Stimulated activated CD4-positive, alpha-beta T cell treated with anti-CD3 and anti-CD28 coated beads, Interleukin-1b, Interleukin-23, amount 100 ng/mL, for 24 hours (primary cell): ENCODE measurements at places on chromosomes 3 and 15.

GRCh38 chr3:43609406-43609805, 12.4 kb downstream of the ANO10 start:
- DNase-seq = no peak

DNA sequence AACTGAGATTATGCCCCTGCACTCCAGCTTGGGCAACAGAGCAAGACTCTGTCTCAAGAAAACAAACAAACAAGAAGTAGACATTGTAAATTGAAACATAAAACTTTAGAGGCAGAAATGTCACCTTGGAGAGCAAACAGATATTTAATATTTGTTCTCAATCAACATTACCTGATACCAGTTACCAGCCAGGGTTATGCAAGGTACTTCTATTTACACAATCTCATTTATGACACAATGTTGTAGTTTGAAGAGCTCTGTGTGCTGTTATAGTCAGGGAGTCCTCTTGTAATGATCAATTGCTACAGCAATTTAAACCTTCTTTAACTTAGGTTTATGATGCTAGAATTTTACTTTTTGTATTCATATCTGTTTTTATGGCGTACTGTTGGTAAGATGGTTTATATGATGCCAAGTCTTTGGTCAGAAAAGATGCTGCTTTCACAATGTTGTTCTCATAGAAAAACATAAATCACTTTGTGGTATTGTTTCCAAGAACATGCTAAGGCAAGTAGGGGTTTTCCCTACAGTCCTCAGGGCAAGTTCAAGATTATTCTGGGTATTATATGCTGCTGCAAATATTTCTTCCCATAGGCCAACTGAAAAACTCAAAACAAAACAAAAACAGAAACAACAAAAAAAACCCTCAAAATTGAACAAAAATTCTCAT, 173.5 kb downstream of the TNIK start:
- DNase-seq = no peak

GRCh38 chr15:67563092-67563491, 20.6 kb downstream of the MAP2K5 start:
- no peak for DNase-seq

DNA sequence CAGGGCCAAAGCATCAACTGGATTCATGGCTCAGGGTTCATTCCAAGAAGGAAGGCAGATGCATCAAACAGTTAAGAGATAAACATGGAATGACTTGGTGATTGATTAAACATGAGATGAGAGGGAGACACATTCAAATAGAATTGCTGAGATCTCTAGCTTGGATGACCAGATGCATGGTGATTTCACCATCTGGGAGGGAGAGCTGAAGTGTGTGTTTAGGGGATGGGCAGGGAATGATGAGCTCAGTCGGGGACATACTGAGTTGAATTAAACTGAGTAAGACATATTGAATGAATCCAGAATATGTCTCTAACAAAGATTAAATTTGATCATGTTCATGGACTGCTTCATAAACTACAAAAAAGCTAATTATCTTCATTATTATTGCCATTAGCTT, 35.5 kb downstream of the CADPS start:
- DNase-seq = no peak

DNA sequence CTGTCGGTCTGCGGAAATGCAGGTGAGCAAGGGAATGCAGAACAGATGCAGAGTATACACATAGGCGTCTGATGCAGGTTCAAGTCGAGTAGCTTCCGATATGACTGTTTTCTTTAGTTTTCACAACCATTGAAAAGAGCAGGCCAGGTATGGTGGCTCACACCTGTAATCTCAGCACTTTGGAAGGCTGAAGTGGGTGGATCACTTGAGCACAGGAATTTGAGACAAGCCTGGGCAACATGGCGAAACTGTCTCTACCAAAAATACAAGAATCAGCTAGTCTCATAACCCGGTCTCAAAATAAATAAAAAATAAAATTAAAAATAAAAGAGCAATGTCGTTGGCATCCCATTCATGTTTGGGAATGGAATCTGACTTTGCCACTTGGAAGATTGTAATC, 101.5 kb downstream of the PTPRG start:
- DNase-seq = no peak

DNA sequence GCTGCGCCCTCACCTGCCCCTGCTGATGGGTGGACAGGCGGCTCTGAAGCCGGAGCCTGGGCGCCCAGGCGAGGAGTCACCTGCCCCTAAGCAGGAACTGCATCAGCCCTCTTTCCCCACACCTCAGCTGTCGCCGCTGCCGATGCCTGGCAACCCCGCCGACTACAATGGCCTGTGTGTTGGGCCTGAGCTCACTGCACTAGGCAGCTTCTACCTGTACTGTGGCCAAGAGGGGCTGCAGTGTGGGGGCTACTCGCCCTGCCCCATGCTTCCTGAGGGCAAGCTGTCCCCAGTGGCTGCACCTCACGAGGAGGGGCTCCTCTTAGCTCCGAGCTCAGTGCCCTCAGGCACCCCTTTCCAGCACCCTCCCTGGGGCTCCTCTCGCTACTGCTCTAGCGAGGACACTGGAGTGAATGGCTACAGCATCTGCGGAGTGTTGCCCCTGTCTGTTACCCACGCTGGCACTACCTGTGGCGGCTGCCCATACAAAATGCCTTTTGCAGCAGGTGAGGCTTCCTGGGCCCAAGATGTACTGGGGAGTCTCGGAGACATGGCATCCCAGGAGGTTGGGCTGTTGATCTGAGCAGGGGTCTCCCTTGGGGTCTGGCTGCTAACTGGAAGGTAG, 11.3 kb upstream of the CHST14 start:
- no peak for DNase-seq

GRCh38 chr15:101320501-101321052, 25.5 kb upstream of the SNRPA1 start:
- DNase-seq = no peak

- no peak for DNase-seq
These were observed 542 bp upstream of the MEIS2 start for GRCh38 chr15:37100966-37101215.

DNA sequence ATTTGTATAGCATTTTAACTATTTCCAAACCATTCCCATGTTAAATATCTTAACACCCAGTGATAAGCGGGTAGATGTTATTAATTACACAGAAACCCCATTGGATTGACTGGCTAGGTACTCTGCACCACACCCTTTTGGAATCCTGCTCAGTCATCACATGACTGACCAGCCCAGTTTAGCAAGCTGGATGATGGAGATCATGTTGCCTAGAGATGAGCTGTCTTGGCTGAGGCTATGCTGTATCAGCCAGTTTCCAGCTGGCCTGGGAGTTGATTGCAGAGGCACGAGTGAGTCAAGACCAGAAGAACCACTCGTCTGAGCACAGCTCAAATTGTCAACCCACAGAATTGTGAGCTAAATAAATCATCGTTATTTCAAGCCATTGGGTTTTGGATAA, 124.6 kb downstream of the ZNF621 start:
- DNase-seq = no peak

DNA sequence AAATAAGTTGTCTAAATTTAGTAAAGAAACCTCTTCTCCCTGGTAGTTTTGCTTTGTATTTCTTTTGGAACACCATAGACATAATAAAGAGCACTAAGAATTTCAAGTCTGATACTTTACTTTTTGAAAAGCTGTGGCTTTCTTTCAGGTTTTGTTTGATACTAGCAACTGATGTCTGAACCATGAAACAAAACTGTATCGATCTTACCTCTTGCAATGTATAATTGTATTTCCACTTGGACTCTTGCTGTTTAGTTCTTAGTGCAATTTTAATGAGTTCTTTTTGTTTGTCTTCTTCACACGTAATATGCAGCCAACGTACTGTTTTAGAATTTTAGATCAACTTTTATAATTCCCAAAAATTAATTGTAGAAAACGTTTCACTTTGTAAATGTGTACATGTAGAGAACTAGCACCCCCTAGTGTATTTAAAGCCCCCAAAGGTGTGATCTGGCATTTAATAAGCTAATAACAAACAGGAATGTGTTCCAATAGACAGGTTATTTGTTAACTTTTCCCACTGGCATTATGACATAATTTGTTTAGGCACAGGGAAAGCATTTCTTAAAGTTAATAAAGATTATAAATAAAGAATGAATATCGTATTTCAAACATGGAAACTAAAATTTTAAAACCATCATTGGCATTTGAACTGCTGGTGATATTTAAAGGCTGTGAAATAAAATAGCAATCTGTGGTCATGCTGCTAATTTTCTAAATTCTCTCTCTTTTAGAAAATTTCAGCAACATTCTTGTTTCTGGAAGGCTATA, 289.1 kb upstream of the DNAJC19 start:
- DNase-seq = no peak

DNA sequence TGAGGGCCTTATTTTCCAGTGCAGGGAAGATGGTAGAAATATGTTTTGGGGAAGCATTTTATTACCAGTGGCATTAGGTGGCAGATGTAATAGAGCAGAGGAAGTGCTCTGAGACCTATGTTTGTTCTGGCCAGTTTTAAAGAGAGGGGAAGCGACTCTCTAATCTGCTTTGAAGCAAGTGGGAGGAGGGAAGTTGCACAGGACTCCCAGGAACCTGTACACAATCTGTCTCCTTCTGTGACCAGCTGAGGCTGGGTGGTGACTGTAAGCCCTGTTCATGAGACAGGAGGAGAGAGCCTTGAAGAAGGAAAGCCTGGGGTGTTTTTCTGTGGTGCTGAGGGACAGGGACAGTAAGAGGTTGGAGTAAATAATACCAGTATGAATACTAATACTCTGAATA, 60.5 kb downstream of the LPP start:
- DNase-seq = no peak

DNA sequence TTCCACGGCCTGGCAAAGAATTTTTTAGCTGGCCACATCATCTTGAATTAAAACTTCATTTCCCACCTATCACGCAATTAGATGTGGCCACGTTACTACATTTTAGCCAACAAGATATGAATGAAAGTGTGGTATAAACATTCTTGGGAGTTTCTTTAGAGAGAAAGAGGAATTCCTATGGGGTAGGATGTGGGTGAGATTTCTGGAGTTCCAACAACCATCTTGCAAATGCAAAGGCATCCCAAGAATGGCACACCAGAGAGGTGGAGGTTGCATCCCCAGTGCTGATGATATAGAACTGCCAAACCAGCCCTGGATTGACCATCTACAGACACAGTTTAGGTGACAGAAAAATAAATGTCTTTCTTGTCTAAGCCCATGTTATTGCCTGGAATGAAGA, 66.3 kb upstream of the AKAP13 start:
- DNase-seq = no peak

DNA sequence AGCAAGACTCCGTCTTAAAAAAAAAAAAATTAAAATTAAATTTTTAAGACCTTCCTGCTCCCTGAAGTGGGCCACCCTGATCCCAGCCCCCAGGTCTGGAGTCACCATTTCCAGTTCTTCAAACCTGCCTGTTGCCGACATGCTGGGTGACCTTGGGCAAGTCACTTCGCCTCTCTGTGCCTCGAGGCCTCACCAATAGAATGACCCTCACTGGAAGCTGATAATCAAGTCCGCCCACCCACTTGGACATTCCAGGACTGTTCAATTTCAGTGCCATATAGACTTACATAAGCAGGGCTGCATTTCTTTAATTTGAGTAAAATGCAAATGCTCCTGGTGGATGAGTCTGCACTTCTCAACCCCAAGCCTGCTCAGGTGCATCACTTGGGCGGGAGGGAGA, 39.3 kb upstream of the FURIN start:
- no peak for DNase-seq

DNA sequence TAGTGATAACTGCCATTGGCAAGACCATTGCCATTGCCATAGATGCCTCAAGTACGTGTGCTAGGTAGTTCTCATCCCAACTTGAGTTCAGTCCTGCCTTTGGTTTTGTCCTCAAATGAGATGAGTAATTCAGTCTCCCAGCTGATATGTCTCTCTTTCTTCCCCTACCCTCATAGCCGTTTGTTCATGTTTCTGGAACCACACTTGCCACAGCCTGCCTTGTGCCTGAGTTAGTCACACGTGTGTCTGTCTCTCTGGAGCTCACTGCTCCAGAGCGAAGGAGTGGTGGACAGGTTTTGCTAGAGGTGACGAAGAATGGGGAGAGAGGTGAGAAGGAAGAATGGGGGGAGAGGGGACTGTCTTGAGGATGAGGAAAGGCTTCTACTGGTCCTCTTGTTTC, 88.0 kb upstream of the IGF1R start:
- no peak for DNase-seq

DNA sequence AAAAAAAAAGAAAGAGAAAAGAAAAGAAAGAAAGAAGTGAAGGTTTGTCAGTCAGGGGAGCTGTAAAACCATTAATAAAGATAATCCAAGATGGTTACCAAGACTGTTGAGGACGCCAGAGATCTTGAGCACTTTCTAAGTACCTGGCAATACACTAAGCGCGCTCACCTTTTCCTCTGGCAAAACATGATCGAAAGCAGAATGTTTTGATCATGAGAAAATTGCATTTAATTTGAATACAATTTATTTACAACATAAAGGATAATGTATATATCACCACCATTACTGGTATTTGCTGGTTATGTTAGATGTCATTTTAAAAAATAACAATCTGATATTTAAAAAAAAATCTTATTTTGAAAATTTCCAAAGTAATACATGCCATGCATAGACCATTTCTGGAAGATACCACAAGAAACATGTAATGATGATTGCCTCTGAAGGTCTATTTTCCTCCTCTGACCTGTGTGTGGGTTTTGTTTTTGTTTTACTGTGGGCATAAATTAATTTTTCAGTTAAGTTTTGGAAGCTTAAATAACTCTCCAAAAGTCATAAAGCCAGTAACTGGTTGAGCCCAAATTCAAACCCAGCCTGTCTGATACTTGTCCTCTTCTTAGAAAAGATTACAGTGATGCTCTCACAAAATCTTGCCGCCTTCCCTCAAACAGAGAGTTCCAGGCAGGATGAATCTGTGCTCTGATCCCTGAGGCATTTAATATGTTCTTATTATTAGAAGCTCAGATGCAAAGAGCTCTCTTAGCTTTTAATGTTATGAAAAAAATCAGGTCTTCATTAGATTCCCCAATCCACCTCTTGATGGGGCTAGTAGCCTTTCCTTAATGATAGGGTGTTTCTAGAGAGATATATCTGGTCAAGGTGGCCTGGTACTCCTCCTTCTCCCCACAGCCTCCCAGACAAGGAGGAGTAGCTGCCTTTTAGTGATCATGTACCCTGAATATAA, 2.0 kb downstream of the B2M start:
- DNase-seq = no peak

DNA sequence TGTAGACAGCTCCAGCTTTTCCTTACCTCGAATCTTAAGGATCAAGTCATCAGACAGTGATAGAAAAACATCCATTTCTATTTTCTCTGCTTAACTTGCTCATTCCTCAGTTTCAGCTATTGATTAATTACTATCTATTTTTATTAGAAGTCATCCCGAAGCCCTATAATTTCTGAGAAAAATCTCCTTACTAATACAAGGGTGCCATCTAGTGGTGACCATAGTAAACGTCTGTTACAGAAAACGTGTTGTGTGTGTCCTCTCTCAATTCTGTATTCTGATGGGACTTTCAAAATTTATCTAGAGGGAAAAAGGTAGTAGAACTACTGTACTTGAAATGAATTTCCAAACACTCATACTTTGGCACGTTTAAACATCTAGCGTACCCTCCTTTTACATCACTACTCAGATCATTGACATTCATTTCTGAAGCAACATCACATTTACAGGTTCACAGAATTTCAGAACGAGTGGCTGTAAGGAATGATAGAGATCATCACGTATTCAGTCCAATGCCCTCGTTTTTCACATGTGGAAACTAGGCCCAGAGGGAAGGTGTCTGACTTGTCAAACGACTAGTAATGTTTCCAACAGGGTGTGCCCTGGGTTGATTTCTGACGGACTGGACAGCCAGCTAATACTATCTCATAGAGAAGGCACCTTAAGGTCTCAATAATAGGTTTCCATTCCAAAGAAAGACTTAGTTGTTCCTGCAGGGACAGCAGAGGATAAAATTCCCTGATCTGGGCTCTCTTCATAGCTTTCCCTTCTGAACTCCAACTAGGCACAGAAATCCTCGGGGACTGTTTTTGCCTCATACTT, 25.6 kb downstream of the HACD2 start:
- no peak for DNase-seq
